ENCODE measurements at places on chromosomes 6 and 20.

GRCh38 chr20:55760586-55760985 lies 244.7 kb downstream of the CBLN4 start:
- no peak for DNase-seq

GRCh38 chr20:54014293-54014926 lies 56.0 kb downstream of the BCAS1 start:
- DNase-seq = no peak

DNA sequence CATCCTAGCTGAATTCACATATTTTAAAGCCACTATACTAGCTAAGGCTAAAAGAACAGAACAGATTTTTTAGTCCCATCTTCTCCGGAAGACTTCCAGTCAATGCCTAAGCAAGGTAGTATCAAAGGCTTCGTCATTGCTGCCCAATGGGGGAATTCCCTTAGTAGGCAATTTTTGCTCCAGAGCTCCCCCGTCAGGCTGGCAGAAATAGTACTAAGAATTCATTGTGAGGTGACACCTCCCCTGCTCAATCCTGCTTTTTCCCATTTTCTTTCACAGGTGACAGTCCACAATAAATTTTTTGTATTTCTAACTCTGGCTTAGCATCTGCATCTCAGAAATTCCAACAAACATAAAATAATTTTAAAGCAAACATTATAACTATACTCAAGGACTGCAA lies 52.8 kb upstream of the SRSF6 start:
- DNase-seq = no peak

GRCh38 chr6:157530126-157530525 lies 149.1 kb downstream of the ZDHHC14 start:
- no peak for DNase-seq

DNA sequence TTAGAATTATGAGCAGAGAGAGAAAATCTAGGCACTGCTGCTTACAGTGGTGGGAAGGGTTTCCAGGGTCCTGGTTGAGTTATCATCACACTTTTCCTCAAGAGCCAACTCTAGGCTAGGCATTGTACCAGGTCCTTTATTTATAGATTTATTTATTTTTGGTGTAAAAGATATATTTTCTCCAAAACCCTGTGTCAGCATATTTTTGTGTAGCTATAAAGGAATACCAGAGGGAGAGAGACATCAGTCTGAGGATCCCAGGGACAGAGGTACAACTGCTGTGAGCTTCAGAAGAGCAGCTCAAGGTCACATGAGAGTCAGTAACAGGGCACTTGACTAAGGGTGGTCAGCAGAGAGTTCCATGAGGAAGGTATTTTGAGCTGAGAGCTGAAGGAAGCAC lies 159.7 kb downstream of the SLC35B3 start:
- no peak for DNase-seq

DNA sequence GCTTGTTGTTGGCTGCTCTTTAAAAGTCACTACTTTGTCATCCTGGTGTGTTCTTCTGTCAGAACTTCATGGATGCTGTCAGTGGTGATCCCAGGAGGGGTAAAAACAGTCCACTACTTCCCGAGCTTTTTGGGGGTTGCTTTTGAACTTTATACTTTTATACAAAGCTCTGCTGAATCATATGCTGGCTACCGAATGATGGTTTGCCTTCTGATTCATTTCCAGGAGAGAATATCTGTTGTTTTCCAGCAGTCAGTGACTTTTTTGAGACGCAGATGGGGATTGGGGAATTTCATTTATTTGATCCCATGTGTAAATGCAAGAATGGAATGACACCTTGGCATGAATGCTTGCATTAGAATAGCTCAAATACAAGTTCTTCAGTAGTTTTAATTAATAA lies 32.7 kb upstream of the COL10A1 start:
- no peak for DNase-seq

DNA sequence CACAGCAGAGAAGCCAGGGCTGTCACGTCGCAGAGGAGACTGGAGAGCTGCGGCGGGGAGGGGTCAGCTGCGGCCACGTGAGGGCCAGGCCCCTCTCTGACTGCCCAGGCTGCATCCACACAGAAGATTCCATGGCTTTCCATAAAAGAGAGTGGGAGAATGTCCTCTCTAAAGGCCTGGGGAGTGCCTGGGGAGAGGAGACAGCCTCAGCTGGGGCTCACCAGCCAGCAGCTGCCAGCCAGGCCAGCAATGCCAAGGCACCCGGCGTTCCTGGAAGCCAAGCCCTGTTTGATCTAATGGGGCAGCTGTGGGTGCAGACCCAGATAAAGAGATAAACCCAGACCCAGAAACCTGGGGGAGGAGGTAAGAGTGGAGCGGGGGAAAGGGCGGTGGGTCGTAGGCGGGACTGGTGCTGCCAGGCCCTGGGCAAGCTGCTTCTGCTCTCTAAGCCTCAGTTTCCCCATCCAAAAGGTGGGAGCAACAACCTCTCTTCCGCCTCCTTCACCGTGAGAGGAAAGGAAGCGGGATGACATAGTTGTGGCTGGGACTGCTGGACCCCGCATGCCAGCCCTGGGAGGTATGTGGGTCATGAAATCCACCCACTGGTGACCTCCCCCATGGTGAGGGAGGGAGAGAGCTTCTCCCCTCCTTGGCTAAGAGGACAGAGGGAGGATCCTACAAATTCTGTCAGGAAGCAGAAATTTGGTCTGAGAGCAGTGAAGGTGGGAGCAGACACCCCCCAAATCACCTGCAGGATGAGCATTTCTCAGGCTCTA lies 3.1 kb upstream of the OSBPL2 start:
- DNase-seq = no peak

DNA sequence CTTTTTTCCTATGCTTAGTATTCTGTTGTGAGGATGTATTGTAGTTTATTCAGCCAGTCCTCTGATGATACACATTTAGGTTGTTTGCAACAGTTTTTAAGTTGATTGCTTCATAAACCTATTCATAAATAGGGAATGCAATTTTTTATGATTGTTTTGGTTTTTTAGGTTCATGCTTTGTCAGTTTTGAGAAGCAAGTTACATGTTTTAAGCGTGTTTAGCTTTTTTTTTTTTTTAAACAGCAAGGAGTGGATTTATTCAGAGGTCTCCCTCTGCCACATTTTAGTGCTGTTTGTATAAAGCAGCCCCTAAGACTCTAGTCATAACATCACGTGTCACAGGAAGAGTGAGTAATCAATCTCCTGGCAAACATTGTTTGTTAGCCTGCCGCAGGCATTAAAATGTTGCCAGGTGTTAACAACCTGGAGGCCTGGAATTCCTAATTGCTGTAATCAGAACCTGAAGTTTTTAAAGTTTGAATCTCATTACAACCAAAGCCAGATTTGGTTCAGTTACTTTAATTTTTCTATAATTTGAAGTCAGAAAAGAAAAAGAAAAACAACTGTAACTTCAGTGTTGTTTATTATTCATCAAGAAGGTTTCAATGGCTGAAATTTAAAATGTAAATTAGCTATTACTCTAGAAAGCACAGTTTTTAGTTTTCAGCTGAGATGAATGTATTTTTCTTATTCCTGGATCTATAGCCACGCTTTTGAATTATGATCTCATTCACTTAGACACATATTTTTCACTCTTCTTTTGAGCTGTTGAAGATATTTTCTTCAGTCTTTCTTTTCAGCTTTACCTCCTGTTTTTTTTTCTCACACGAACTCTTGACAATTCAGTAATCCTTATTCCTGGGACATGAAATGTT lies 59.2 kb downstream of the KCNS1 start:
- no peak for DNase-seq

DNA sequence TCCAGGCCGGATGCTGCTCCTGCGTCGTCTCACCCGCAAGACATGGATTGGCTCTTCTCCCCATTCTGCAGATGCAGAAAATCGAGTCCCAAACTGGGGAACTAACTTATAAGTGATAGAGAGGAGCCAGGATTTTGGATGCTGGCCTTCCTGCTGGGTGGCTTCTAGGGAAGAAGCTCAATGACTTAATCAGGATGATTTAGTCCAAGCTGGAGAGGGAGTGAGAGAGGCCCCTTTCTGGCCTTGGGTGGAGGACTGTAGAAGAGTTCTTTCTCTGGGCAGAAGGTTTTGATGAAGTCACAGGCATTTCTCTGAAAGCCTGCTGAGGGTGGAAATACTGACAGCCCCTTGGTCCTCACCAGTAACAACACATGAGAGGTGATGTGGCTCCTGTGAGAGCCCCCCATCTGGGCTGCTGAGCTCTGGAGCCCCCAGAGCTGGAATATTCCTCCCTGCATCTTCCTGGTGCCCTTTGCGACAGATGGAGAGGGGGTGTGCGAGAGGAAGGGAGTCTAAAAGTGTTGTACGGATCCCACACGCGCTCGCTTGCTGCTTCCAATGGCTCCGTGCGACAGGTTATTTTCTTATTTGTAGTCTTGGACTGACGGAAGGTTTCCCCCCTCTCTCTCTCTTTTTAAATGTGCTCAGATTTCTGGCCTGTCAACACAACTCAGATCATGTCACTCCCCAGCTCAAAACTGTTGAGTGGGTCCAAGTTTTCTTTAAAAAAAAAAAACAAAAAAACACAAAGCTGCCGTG lies 3.5 kb downstream of the SIRPA start:
- no peak for DNase-seq
